Neural progenitor cell (in vitro differentiated cells): ENCODE measurements at places on chromosomes 16 and 17.

GRCh38 chr17:59399914-59400313, 68.5 kb downstream of the YPEL2 start:
- no peak for DNase-seq

DNA sequence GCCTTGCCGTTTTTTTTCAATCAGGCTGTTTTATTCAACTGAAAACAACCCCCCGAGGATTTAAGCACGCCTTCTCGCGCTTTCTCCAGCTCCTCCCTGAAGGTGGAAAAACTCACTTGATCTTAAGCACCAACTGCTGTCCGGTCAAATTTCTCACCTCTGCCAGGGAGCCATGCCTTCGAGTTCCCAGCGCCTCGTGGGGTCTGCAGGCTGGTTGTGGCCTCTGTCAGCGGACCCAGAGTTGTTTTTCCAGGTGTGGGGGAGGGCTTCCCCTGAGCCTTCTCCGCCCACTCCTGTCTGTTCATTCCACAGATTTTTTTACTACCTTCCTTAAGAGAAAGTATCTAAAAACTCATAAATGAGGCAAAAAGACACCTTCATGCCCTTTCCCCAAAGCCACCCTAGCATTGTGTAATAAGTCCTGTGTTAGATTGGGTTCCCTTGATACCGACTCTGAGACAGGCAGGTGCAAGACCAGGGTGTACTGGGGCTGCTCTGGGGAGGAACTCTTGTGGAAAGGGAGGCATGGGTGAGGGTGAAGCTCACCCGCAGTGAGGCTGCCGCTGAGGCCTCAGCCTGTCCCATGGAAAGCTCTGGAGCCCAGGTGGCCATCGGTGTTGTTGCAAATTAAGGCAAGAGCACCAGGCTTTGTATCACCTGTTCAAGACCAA, 101.6 kb downstream of the AXIN2 start:
- DNase-seq: no peak

- no peak for DNase-seq
Measured at GRCh38 chr17:80924111-80924806, 67.4 kb upstream of the CHMP6 start.

DNA sequence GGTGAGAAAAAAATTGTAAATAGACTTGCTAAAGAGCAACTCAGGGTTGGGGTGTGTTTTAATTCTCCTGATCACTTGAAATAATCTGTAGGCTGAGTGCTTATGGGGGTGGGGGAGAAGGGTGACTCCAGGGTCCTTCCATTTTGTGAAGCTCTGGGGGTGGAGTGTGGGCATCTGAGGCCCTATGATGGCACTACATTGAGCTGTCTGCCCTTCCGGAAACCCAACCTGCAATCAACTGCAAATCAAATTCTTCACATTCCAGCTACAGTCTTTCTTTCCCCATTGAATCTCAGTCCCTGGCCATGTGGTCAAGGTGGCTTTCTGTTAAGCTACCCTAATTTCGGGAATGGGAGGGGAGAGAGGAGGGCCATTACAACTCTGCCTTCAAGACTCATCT, 6.0 kb upstream of the CDC6 start:
- DNase-seq: no peak
